ENCODE measurements at places on chromosomes 7 and 10.

DNA sequence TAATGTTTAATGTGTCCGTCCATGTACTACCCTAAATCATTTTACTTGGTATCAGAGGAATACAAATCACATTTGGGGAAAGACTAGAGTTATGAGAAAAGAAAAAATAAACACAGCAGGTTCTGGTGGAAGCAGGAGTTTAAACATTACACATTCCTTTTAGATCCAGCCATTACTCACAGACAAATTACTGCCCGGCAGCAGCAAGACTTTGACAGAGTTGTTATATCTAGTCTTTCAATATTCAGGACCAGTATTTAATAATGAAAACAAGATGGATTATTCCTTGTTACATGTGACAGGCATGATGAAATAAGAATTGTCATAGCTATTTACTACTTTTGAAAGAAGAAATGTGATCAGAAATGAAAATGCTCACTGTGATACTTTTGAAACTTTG lies 131.8 kb upstream of the GNAI1 start:
- no peak for DNase-seq

DNA sequence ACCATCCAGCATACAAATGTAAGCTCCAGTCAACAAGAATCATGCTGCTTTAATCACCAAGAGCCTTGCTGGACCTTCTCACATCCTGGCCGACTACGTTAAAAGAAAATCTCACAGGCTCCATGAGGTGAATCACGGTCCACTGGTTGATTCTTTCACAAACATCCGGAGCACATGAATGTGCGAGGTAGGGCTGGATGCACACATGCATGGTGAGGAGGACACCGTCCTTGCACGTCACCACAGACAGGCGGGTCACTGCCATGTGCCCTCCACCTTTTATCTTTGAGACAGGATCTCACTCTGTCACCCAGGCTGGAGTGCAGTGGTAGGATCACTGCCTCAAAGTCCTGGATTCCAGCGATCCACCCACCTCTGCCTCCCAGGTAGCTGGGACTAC lies 265.1 kb downstream of the PARD3 start:
- no peak for DNase-seq

DNA sequence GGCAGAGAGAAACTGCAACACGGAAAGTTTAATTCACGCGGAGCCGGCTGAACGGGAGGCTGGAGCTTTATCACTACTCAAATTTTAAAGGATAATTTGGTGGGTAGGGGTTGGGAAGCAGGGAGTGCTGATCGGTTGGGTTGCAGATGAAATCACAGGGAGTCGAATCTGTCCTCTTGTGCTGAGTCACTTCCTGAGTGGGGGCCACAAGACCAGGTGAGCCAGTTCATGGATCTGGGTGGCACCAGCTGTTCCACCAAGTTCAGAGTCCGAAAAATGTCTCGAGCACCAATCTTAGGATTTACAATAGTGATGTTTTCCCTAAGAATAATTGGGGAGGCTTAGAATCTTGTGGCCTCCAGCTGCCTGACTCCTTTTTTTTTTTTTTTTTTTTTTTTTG lies 3.6 kb upstream of the PRAP1 start:
- DNase-seq = no peak

DNA sequence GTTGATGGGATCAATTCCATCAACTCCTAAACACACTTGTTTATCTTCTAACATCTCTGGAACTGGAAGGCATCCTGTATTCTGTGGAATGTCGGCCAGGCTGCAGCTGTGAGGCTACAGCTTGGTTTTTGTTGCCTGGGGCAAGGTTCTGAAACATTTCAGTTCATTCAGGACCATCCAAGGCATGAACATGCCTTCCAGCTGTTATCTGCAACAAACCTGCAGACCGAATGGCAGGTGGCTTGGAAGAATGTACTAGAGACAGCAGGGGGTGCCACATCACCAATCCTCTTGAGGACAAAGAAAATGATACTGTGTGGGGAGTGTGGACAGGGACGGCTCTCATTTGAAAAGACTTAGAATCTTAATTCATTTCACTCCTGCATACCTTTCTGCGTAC lies 12.4 kb downstream of the PAPOLB start:
- no peak for DNase-seq

DNA sequence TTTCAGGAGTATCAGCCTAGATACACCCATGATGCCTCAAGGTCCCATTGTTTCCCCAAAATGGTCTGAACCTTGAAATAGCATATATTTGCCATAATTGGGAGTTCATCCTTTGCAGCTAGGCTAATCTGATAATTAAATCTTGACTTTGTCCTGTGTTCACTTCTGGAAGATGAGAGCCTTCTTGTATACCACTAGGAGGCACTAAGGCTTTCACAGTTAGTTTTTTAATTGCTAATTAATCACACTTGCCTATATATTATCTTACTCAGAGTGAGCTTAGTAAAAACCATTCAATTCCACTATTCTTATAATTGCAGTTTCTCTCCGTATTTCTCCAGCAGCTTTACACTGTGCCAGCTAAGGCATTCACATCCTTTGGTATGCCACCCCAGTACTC lies 48.7 kb upstream of the MAGI2 start:
- DNase-seq = no peak

- no peak for DNase-seq
These were observed 650.3 kb upstream of the GALNT17 start for GRCh38 chr7:70481570-70482123.

- no peak for DNase-seq
These were observed 83.2 kb downstream of the PDE1C start for GRCh38 chr7:31986878-31987518.

GRCh38 chr7:108327353-108327752 lies 128.9 kb downstream of the NRCAM start:
- no peak for DNase-seq

DNA sequence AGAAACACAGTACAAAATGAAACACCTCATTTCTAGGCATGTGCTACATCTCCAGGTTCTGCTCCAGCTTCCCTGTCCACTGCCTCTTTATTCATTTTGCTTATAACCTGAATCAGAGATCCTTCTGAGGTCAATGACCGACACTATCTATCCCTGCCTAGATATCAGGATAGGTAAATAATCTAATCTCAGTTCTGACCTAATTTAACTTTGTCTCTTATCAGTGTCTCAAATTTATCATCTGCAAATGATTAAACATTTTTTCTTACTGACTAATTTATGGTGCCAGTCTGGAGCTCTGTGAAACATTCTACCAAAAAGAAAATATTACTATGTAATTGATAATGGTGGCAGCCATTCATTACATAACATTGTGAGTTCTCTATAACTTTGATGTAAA lies 61.1 kb downstream of the SGCE start:
- DNase-seq = no peak

DNA sequence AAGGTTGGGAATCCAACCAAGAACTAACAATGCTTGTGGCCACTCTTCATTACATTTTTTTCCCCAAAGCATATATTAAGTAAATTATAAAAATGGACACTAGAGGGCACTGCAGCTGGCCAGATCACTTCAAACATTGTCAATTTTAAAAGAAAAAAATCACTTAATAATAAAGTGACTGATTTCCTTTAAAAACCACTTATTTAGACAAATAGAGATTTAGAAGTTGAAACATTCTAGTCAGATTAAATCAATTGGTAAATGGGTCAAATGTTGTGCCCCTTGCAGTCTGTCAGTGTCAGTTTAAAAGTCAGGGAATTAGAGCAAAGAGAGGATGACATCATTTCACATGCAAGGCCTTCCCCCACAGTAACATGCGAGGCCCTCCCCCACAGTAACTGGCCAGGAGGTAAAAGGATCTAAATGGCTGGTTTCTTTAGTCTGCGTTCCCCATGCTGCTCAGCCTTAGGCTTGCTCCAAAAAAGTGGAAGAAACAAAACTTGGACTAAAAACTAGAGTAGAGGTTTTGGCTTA lies 177.9 kb downstream of the SKAP2 start:
- DNase-seq = no peak

DNA sequence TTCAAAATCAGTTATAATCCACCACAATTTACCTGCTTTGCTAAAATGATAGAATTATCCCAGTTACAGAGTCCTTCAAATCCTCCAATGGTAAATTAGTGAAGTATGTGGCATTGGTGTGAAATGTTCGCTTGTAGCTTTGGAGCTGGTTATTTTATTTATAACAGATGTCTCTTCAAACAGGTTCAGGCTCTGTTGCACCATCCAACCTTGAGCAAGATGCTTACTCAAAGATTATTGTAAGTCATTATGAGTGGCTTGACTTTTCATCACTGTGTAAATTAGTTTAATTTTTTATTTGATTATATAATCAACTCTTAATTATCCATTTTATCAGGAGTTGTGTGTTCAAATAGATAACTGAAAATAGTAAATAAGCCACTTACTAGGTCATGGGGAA lies 99.4 kb downstream of the BTRC start:
- DNase-seq = no peak

- DNase-seq = no peak
These were observed 8.1 kb downstream of the CCDC6 start for GRCh38 chr10:59898125-59898835.

- DNase-seq = no peak
These were observed 91.0 kb upstream of the NFE2L3 start for GRCh38 chr7:26060733-26061677.

DNA sequence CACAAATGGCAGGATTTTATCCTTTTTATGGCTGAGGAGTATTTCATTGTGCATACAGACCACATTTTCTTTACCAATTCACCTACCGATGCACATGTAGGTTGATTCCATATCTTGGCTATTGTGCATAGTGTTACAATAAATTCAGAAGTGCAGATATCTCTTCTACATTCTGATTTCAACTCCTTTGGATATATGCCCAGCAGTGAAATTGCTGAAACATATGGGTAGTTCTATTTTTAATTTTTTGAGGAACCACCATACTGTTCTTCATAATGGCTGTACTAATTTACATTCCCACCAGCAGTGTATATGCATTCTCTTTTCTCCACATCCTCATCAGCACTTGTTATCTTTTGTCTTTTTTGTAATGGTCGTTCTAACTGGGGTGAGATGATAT lies 1290.3 kb downstream of the XPNPEP1 start:
- no peak for DNase-seq

GRCh38 chr7:75965617-75966016 lies 28.8 kb downstream of the TMEM120A start:
- no peak for DNase-seq

- no peak for DNase-seq
These were observed 475.1 kb upstream of the FZD8 start for GRCh38 chr10:36117231-36117630.

DNA sequence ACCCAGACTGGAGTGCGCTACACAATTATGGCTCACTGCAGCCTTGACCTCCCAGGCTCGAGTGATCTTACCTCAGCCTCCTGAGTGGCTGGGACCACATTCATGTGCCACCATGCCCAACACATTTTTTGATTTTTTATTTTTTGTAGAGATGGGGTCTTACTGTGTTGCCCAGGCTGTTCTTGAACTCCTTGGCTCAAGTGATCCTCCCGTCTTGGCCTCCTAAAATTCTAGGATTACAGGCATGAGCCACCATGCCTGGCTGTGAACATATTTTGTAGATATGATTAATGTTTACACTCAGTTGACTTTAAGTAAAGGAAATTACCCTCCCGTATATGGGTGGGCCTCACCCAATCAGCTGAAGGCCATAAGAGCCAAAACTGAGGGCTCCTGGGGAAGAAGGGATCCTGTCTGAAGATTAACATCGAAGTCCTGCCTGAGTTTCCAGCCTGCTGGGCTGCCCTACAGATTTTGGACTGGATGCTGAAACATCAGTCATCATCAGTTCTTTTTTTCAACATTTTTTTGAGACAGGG lies 127.1 kb downstream of the ACTR3B start:
- no peak for DNase-seq

DNA sequence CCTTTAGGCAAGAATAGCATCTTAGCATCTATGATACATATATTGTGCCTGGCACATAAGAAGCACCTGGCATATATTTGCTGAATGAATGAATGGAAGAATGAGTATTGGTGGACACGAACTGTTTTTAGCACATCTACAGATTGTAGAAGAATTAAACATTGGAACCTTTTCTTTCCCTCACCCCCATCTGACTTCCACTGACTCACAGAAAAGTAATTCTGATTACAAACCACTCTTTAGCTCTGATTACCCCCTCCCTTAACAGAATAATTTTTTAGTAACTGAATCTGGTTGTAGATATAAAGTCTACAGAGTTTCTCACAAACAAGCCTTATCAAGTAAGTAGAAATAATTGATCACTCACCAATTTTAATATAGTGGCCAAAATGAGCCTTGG lies 31.9 kb downstream of the SLC26A4 start:
- DNase-seq = no peak

GRCh38 chr7:26863518-26864308 lies 677 bp downstream of the SKAP2 start:
- no peak for DNase-seq

GRCh38 chr10:22251751-22252223 lies 34.0 kb upstream of the EBLN1 start:
- no peak for DNase-seq

GRCh38 chr7:88681682-88682081 lies 77.8 kb upstream of the ZNF804B start:
- no peak for DNase-seq

- DNase-seq = no peak
These were observed 20.8 kb upstream of the SEPTIN7 start for GRCh38 chr7:35780070-35780469.

GRCh38 chr7:105218939-105219770 lies 169.6 kb downstream of the SRPK2 start:
- DNase-seq = no peak

DNA sequence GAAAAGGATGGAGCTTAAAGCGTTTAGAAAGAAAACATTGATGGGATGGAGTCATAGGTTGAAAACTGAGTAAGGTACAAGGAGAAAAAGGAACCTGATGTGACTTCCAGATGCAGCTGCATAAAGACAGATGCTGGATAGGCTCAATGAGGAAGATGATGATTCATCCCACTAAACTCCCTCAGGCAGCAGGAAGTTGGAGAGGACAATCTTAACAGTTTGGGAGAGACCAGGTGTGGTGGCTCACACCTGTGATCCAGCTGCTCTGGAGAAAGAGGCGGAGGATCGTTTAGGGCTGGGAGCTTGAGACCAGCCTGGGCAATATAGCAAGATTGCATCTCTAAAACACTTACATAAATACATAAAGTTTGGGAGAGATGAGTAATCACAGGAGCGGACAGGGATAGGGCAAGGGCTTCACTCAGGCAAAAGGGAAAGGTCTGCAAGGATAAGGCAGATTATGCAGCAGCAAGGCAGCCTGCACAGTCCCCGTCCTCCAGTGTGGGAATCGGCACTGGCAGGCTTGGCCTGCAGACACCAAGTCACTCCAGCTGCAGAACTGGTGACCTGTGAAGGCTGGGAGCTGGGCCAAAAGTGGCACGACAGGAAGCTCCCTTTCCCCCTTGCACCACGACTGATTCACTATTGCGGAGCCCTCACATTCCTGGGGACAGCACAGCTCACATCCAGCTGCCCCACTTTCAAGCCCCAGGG lies 438.5 kb downstream of the GRID1 start:
- DNase-seq = no peak
